GM10248 (cell line): ENCODE measurements at places on chromosomes 2 and 18.

- DNase-seq = no peak
These were observed 219.4 kb downstream of the LDLRAD4 start for GRCh38 chr18:13437796-13438506.

DNA sequence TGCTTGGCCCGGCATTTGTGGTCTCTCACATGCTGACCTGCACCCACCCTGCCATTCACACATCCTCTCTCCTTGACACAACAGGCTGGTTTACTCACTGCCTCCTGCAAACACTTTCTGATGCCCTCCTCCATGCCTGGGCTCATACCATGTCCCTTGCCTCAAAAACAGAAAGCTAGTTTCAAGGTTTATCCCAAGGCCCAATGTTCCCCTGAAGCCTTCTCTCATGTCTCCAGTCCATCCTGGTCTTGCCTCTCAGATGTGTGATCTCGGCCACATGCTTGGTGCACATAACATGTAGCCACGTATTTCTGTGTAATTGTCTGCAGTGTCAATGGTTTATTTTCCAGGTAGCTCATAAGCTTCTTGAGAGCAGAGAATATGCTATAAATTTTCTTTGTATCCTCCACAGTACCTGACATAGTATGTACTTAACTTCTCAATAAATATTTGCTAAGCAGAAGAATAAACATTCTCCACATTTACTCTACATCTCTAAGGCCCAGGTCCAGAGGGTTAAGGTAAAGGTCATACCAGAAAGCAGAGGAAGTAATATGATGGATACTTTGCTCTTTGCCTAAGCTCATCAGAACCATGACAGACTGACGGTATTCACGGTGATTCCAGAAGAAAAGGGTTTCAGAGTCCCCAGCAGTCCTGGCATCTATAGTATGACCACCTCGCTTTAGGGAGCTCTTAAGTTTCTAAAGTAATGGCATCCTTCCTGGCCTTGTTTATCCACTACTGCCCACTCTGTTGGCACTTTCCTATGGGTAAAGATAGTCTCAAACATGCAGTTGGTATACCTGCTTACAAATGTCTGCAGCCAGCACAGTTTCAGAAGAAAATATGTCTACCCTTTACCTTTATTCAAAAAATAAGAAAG, 163.4 kb upstream of the ZFP36L2 start:
- DNase-seq = no peak

- no peak for DNase-seq
These were observed 2.7 kb upstream of the TNS1 start for GRCh38 chr2:218005486-218005885.

DNA sequence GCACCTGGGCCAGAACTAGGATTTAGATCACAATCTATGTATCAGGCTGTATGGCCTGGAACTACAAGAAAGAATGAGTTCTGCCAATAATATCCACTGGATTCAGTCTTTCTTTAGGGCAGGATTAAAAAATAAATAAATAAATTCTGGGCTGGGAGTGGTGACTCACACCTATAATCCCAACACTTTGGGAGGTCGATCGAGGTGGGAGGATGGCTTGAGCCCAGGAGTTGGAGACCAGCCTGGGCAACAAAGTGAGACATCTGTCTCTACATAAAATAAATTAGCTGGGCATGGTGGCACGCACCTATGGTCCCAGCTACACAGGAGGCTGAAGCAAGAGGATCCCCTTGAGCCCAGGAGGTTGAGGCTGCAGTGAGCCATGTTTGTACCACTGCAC, 8.1 kb downstream of the AMMECR1L start:
- no peak for DNase-seq

DNA sequence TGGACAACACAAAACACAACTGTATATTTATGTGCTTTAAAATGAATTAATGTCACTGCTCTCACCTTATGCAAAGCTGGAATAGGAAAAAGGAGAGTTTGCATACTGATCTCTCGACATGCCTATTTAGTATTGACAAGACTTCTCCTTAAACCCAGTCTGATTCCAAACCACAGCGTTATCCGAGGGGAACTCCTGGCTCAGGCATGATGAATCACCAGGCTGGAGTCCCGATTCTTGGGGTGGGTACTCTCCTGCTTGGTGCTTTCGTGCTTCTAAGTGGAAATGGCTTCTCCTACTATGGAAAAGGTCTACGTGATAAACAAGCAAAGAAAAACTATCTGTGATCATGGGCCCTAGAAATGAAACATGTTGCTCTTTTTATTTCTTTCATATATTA, 88.9 kb upstream of the SLC35G4 start:
- DNase-seq = no peak

DNA sequence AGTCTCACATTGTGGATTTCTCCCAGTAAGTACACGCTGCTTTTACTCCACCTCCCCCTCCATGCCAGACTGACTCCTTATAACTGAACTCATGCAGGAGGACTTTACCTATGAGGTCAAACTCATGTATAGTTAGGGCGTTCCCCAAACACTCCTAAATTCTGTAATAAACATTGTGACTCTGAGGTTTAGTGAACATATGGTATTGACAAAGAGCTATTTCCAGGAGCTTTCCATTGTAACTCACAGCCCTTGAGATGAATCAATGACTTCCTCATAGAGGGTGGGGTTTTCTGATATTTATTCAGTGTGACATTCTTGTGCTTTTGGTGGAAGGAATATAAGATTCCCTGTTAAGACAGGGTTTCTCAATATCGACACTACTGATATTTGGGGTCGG, 337.4 kb upstream of the SLC14A2 start:
- DNase-seq = no peak

- no peak for DNase-seq
These were observed 31.8 kb upstream of the NTSR2 start for GRCh38 chr2:11701751-11702301.

DNA sequence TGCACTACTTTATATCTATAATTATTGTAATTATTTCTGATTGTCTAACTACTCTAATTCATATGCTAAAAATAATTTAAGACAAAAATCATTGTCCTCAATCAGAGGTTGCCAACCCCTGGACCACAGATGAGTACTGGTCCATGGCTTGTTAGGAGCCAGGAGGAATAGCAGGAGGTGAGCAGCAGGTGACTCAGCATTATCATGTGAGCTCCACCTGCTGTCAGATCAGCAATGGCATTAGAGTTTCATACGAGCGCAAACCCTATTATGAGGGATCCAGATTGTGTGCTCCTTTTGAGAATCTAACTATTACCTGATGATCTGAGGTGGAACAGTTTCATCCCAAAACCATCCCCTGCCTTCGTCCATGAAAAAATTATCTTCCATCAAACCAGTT, 1434.4 kb downstream of the LRP1B start:
- no peak for DNase-seq

- no peak for DNase-seq
These were observed 316.2 kb downstream of the GBX2 start for GRCh38 chr2:235851828-235852525.

GRCh38 chr2:85714841-85715240, 20.7 kb downstream of the GNLY start:
- DNase-seq = no peak

DNA sequence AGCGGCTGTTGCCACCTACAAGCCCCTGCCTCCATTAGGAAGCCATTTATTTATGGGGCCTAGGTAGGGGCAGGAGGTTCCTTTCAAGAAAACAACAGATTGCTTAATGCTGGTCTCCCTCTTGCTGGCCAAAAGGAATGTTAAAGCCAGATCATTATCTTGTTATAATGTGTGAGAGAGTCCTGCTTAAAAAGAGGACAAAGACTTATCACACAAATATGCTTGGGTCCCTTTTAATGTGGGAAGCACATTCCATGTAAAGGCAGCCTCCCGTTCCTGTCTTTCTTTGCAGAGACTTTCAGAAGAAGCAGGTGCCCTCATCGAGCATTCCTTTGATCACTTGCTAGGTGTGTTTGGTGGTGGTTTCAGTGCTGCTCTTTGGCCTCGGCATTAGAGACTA, 76.4 kb downstream of the AGAP1 start:
- no peak for DNase-seq

DNA sequence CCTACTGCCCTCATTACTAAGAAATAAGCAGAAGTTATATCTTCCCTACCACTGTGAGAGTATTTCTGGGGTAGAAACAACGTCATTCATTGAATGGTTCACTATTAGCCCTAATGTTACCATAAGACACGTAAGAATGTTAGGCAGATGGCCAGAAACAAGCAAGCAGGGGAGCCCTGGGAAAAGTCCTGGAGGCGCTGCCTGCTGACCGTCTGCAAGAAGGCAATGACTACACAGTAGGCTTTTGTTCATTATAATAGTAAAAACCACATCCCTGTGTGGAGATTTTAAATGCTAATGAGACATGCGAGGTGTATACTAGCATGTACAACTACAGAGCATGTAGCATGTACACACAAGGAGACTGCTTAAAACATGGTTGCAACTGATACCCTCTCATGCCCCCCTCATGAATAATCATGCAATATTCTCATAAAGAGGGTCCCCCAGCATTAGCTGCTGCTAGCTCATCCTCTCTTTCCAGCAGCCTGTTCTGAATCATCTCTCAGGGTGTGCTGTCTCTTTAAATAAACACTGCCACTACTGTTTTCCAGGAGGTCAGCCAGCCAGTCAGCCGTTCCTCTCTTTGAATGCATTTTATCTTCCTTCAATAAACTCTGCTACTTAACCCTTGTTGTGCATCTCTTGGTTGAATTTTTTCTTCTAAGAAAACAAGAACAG, 23.6 kb downstream of the SUCLG1 start:
- no peak for DNase-seq

GRCh38 chr2:40200366-40200915, 251.4 kb downstream of the SLC8A1 start:
- no peak for DNase-seq

DNA sequence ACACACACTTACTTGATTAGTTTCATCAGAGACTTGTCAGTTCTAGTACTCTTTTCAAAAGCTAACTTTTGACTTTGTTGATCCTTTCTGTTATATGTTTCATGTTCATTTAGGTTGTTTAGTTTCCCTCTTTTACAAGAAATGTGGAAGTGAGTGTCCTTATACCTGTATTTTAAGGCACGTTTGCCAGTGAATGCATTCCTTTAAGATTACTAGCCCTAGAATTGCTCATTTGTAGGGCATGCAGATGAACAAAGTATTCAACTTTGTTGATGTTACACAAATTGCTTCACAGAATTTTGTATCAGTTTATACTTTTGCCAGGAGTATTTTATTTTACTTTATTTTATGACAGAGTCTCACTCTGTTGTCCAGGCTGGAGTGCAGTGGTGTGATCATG, 6.3 kb downstream of the IL1RL2 start:
- no peak for DNase-seq

GRCh38 chr2:235963853-235964577, 204.2 kb downstream of the GBX2 start:
- no peak for DNase-seq

DNA sequence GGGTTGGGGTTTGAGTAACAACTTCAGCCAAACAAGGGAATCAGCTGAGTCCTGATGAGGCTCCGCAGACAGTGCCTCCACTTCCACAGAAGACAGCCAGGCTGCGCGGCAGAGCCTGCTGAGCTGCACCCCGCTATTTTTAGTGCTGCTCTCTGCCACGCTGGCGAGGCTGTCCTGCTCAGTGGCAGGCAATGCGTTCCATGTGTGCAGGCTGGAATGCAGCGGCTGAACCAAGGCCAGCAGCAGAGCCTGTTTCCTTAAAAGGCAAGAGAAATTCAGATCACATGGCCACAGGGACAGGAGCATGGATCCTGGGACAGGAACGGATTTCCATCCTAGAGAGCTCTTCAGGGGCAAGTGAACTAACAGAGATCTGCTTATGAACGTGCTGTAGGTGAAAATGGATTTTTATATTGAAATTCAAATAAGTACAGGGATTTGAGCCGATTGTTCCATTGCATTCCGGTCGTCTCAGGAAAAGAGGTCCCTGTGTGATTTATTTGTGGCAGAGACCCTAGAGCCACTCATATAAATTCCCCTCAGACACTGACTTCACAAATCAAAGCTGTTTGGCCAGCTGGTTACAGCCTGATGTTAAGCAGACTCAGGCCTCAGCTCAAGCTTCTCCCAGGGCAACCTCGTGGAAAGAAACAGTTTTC, 98.7 kb downstream of the COL6A3 start:
- no peak for DNase-seq

DNA sequence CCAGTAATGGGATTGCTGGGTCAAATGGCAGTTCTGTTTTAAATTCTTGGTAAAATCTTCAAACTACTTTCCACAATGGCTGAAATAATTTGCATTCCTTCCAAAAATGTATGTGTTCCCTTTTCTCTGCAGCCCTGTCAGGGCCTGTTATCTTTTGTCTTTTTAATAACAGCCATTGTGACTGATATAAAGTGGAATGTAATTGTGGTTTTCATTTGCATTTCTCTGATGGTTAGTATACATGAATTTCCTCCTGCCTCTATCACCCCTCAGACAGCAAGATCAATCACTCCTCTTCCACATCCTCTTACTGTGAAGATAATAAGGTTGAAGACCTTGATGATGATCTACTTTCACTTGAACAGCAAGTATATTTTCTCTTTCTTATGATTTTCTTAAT, 304.8 kb upstream of the FSIP2 start:
- DNase-seq = no peak

- no peak for DNase-seq
These were observed 8.4 kb downstream of the BARD1 start for GRCh38 chr2:214801068-214801467.

GRCh38 chr2:140808211-140808610, 1322.6 kb downstream of the LRP1B start:
- DNase-seq = no peak

DNA sequence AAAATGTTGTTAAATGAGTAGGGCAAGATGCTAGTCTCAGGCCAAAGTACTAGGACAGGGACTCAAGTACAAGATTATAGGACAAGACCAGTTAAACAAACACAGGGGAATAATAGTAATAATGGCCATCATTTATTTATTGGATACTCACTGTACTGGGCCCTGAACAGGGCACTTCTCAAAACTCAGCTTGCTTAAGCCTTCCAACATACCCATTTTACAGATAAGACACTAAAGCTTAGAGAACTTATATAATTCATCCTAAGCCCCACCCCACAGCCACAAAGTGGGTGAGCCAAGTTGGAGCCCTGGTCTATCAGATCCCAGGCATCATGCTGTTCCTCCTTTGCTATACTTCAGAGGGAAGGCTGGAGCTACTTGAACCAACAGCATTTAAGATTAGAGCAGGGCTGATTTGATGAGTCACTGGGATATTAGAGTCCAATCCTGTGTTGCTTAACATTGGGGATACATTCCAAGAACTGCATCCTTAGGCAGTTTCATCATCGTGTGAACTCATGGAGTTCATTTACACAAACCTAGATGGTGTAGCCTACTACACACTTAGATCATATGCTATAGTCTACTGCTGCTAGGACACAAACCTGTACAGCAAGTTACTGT, 153.6 kb downstream of the MTCL1 start:
- DNase-seq = no peak

DNA sequence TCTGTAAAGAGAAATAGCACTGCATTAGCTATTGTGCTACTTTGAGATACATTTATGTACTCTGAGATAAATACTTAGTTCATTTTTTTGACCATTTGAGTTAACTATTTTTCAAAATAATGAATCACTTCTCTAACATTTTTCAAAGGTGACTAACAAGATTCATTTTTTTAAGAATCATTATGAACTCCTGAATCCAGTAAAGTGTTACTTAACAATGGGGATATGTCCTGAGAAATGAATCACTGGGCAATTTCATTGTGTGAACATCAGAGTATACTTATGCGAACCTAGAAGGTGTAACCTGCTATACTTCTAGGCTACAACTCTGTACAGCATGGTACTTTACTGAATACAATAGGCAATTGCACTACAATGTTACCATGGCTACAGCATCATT, 355.8 kb downstream of the ARL6IP6 start:
- DNase-seq = no peak
